EL (cell line): ENCODE measurements at places on chromosomes 6 and 20.

DNA sequence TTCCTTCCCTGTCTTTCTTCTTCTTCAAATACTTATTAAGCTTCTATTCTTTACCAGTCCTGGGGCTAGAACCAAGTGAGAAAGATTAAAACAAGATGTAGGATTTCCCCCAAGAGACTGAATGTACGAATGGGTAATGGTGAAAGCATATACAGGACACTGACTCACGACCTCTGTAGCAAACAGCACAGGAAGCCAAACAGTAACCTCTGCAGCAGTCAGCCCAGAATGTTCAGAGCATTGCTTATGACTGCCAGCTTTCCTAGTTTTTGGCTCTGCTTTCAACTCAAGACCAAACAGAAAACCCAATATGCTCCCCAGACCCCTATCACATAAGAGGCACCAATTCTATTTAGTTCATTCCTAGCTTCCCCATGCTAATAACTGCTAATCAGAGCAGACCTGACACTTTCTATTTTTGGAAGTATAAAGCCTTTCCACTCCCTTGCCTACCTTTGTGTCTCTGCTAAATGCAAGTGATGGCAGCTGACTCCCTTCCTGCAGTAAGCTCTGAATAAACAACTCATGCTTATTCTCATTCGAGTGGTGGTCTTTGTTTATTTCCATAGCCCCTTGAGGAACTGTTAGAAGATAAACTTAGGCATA lies 690.6 kb downstream of the EPM2A start:
- DNase-seq: peak; percentile 69

DNA sequence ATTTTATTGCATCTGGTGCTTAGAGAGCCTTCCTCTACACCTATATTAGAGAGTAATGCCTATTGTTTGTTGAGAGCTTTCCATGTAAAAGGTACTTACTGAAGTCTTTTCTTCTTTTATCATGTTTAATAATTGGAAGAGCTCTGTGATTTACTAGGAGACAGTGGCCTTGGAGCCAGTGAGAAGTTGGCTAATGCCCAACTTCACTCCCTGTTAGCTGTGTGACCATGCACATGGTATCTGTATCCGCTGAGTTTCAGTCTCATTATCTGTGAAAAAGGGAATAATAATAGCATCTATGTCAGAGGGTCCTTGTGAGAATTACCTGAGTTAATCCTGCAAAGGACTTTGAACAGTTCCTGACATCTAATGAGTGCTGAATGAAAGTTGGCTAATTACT lies 105.0 kb downstream of the CD109 start:
- DNase-seq: no peak

DNA sequence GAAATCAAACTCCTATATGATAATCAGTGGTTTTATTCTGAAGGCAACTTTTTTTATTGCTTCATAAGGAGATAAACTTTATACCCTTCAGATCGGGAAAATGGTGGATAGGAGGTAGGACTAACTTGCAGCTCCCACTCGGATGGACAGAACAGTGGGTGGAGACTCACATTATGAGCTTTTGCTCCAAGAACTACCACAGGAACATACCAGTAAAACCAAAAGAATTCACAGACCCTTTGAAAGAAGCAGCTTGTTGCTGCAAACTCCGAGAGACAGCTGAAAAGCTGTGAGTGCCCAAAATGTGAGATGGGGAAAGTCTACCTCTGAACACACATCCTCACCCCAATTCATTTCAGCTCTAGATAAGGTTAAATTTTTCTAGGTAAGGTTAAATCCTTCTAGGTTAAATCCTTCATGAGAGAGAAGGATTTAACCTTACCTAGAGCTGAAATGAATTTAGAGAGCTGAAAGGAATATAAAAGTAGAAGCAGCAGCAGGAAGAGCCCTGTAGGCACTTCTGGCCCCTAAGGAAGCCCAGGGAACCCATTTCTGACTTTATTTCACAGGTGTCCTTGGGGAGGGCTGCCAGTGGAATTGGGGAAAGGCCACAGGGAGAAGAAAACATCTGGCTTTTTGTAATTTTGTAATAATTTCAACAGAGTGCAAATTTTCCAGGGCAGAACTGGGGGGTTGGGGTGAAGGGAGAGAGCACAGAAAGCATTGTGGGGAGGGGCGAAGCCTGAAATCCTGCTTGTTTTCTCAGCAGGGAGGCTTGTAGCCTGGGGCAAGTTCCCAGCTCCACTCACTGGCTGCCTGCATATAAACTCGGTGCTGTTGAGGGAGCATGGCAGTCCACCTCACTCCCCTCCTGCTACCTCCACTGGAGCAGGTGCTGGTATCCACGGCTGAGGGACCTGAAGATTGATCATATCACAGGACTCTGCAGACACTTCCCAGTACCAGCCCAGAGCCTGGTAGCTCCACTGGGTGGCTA lies 65.9 kb upstream of the HCRTR2 start:
- DNase-seq: no peak

- no peak for DNase-seq
Observed at GRCh38 chr20:17029698-17030097, 197.1 kb upstream of the PCSK2 start.

GRCh38 chr6:3232017-3232945 lies 4.8 kb upstream of the TUBB2B start:
- DNase-seq: no peak

GRCh38 chr20:48364055-48364454 lies 463.7 kb downstream of the PREX1 start:
- no peak for DNase-seq

GRCh38 chr6:12012558-12013306 lies 620 bp downstream of the HIVEP1 start:
- DNase-seq: peak; percentile 94

DNA sequence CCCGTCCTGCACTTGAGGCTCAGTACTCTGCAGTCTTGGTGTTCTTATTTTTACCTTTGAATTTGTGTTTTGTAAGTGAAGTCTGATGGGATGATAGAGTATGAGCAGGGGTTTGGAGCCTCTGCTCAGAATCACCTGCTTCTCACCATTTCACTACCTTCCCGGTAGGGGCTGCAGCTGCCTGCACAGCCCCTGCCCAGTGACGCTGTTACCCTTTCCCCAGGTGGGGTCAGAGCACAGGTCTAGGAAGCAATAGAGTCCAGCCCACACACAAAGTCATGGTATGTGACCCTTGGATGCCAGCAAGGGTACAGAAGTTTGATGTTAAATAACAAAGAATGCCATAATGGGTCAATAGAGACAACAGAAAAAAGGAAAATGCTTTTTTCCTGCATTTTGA lies 101.8 kb upstream of the TCF21 start:
- DNase-seq: no peak

DNA sequence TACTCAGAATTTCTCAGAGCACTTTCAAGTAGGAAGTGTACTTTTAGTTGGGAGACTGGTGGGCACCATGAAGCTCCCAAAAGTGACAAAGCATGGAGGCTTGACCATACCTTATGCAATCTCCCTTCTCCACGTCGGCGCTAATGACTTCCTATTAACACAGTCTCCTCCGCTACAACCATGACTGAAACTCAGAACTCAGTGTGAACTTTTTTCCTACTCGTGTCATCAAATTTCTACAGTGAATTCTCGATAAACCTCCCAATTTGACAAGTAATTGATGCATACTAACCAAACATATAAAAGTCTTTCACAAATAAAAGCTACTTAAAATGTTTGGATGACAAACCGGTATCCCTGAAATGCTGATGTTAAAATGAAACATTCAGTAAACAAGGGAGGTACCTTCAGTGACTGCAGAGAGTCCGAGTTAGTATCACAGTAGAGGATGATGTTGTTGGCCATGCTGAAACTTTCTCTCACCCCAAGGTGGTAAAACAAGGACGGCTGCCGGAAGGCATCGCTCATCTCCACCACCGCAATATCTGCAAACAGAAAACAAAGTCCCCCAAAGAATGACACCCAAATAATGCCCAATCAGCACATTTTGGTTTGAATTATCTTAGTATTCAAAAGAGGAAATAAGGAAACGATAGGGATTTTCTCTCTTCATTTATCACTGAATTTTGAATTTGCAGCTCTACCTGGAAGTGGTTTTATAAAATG lies 72.1 kb downstream of the MAP3K5 start:
- no peak for DNase-seq

- no peak for DNase-seq
Observed at GRCh38 chr6:39043776-39044175, 4.8 kb upstream of the GLP1R start.

- no peak for DNase-seq
Observed at GRCh38 chr6:6614983-6615349, 26.4 kb downstream of the LY86 start.

- no peak for DNase-seq
Observed at GRCh38 chr20:23120936-23121750, 35.0 kb upstream of the CD93 start.

GRCh38 chr6:168438783-168439520 lies 2.0 kb upstream of the SMOC2 start:
- DNase-seq: no peak

DNA sequence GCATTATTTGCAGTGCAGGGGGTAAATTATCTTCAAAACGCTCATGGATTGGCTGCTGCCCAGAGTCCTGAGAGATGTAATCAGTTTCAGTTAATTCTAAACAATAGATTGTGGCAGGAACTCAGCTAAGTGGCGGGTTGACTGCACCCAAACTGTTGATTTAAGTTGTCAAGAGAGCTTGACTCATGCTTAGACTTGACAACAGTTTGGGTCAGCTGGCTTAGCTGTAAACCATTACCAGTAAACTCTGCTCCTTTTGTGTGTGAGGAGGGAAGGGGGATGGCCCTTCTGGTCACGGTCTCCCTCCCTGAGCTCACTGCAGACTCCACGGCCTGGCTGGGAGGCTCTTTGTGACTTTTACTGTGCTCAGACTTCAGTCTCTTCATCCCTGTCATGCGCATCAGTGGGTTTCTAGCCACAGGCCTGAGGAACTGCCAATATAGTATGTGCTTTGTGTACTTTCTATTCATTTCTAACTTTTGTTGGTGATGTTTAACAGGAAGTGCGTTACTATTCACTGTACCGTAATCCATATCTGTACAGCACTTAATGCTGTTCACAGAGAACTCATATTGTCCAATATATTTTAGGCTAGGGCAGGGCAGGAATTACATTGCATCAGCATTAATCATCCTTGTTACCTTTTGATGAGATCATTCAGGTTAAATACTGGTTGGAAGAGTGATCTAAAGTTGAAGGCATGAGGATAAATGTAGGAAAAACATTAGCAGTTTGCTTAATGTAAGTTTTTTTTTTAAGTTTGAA lies 488.3 kb downstream of the CDKAL1 start:
- no peak for DNase-seq
